Activated CD4-positive, alpha-beta T cell treated with anti-CD3 and anti-CD28 coated beads, Interleukin-2, amount 50 U/mL, for 1 hour (primary cell): ENCODE measurements at places on chromosomes 1 and 21.

DNA sequence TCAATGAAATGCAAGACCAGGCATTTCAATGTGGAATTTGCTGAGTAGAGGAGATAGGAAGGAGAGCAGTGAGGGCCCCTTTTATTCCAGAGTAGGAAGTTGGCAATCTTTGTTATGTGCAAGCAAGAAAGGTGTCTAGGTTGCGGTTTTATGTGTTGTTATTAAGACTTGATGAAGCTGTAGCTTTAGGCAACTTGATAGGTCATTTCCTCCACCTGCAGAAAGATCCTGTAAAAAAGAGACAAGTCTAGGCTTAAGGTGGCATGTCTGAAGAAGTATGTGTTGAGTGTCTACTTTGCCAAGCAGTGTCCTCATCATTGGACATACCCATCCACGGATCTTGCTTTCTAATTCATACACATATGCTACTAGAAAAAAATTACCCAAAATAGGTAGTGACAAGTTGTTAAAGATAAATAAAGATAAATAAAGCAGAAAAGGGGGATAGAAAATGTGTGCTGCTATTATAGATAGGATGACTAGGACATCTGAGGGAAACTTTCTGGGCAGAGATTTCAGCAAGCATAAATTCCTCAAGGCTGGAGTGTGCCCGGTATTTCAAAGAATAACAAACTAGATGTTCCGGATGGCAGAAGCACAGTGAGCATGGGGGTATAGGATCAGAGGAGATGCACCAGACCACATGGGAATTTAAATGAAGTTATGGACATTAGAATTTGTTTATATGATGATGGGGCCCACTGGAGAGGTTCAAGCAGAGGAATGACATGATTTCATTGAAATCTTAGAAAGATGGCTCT lies 335.0 kb downstream of the TGFB2 start:
- no peak for DNase-seq

GRCh38 chr1:65235867-65236805 lies 73.2 kb upstream of the DNAJC6 start:
- no peak for DNase-seq

DNA sequence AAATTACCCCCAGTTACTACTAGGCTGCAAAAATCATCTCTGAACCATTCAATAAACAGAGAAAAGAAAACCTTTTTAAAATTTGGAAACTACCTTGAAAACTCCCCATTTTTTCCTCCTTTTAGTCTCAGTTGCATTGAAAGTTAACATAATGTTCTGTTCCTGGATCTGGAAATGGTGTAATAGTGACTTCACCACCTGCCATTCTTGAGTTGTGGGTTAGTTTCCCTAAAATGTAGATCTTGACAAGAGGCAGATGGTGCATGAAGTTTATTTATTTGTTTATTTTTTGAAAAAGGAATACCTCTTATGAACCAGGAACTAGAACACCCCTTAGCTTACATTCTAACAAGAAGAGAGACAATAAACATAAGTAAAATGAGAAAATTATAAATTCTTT lies 72.8 kb downstream of the ATF6 start:
- no peak for DNase-seq

DNA sequence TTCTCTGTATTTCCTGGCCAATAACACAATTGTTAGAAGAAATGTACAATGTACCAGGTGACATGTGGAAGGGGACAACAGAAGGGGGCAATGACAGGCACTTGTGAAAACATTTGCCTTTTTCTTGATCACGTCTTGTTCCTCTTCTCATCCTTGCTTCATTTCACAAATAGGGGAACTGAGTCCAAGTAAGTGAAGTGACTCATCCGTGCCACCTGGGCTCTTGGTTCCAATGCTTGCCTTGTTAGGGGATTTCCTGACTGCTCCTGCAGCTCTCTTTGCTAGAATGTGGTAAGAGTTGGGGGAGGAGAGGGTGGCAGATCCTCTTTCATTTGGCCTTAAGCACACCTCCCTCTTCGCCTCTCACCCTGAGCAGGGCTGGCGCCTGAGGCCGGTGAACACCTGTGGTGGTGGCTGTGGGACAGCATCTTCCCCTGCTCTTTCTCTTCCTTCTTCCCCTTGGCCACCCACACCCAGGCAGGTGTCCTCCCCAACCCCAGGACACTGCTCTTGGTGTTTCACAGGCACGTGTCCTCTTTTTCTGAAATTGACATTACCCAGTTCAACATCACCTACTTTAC lies 2.2 kb upstream of the RHEX start:
- DNase-seq: peak; percentile 26

DNA sequence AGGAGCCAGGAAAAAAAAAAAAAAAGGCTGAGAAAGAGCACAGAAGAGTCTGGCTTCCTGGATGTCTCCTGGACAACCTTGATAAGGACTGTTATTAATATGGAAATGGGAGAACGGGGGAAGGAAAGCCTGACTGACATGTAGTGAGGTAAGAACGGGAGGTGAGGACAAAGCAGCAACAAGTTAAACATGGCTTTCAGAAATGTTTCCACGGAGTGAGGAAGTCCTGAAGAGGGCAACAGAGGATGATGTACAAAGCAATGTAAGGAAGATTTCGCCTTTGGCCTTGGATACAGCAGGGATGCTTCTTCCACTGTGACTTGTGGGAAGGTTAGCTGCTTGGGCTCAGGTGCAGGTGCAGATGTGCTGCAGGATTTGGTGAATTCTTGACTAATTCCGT lies 11.9 kb upstream of the NIBAN1 start:
- DNase-seq: no peak

DNA sequence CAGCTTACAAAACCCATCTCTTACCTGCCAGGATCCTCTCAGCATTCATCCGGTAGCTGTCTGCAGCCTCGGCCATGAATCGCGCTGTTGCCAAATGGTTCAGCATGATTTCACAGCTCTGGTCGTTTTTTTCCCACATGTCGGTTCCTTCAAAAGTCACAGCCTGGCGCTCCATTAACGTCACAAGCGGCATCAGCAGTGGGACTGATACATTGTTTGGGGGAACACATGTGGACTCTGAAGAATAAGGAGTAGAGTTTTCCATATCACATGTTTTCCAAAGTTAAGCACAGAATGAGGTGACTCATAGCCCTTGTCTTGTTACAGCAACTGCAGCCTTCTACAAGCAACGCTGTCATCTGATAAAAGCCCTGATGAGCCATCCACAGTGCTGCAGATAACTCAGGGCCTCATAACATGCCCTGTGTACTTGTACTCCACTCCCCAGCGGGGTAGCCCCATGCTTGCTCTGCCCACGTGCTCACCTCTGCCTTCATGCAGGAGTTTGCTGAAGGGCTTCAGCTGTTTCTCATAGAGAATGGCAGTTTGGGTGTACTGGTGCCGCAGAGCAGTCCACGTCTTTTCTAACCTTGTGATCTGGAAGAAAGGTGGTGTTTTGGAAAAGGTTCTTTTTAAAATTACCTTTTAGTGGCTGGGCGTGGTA lies 114.2 kb downstream of the BCAR3 start:
- no peak for DNase-seq

DNA sequence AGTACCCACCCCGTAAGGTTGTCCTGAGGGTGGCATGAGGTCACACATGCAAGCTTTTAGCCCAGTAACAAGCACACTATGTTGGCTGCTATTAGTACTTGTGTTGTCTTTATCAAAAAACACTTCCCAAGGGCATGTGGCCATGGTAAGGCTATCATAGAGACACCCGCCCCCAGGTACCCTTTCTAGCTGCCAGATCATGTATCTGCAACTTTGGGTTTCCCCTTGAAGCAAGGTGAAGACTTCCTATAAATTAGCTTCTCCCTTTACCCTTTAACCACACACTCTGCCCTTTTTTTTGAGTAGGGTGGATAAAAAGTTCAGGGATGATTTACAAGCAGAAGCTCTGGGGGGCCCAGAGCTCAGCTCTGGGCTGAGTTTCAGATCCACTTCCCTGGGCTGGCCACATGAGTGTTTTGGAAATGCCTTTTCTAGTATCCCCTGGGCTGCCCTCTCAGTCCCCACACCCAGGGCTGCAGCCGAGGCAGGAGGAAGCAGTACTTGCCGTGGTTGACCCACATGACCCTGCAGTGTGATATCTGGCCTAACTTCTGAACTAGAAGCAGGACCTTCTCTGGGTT lies 2.0 kb downstream of the ZDHHC18 start:
- no peak for DNase-seq

GRCh38 chr1:30768159-30768829 lies 10.7 kb upstream of the LAPTM5 start:
- DNase-seq: no peak

GRCh38 chr1:8816831-8817411 lies 519 bp downstream of the RERE start:
- peak; percentile 19 for DNase-seq

DNA sequence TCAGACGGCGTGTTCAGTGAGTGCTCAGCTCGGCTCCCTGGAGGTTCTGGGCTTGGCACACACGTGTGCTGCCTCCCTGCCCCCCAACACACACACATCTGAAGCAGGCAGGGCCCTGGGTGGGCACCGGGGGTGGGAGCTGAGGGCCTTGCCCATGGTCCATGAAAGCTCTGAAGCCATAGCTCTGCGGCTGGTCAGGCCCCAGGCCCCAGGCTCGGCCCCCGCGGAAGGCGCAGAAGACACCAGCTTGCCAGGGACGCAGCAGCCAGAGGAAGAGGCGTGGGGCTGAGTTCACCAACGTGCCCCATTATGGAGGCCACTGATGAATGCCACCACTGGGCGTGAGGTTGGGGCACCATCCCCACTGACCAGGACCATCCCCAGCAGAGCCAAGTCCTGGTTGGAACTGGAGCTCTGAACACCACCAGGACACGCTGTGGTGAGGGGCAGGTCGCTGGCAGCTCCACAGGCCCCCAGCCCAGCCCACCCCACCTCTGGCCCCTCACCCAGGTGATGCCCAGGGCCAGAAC lies 4.2 kb downstream of the AURKAIP1 start:
- no peak for DNase-seq

DNA sequence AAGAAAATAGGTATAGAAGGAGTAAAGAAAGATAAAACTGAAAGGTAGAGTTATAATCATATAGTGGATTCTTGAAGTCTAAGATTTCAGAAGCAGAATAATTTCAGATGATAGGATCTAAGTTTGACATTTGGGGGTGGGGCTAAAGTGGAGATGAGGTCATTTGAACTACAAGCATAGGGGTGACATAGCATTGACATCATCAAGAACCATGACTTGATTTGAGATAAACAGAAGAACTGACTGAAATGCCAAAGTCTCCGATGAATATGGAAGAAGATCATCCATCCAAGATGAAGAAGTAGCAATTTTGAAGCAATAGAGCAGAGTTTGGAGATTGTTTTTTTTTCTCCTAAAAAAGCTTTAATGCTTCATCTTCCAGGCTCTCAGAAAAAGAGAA lies 122.3 kb downstream of the MACF1 start:
- DNase-seq: no peak

- no peak for DNase-seq
Measured at GRCh38 chr1:244391761-244392160, 59.9 kb downstream of the ADSS2 start.

- DNase-seq: no peak
Measured at GRCh38 chr1:97384294-97384968, 536.4 kb downstream of the DPYD start.

DNA sequence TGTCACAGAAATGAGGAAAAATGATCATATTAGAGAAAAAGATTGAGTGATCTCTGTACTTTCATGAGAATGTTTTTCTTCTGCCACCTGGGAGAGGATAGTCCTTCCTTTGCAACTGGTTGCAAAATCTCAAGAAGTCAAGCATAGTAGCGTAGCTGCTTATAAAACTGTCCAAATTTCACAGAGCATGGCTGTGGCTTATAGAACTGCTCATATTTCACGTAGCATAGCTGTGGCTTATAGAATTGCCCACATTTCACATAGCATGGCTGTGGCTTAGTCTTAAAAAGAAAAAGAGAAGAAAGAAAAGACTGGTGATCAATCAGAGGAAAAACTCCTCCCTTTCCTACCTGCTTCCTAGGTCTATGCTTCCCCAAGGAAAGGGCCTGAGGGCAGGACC lies 329.5 kb downstream of the SIPA1L2 start:
- DNase-seq: no peak
